GM13977 (cell line): ENCODE measurements at places on chromosomes 5 and 9.

- DNase-seq = no peak
These were observed 461.4 kb downstream of the ZNF608 start for GRCh38 chr5:124285071-124285470.

DNA sequence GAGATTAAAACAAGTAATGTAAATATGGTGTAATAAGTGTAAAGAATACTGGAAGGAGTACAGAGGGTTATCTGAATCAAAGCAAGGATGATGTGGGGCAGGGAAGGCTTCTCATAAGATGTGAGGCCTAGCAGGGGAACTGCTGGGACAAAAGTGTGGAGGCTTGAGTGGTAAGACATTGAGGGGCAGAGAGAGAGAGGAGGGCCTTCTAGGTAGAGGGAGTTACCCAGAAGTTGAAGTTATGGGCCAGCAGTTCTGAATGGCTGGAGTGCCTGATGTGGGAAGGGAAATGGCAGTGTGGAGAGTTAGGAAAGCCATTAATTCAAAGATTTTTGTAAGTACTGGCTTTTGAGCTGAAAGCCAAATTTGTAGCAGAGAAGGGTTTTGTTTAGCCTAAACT is 36.8 kb downstream of the CPEB4 start:
- DNase-seq = no peak

DNA sequence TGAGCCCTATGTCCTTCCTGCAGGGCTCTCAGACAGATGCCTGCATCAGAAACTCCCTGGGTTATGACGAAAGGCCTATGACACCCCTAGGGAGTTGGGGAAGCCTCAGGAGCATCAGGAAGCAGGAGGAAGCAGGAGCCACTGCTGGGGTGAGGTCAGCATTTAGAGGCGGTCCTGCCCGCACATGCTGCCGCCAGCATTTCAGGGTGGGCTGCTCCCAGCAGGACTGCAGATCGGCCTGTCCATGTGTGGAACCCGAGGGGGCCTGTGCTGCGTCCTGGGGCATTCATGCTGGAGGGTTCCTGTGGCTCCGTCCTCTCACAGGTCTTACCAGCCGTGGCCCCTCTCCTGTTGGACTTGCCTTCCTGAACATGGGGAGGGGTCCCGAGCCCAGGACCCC is 6.9 kb downstream of the NKD2 start:
- DNase-seq = no peak

DNA sequence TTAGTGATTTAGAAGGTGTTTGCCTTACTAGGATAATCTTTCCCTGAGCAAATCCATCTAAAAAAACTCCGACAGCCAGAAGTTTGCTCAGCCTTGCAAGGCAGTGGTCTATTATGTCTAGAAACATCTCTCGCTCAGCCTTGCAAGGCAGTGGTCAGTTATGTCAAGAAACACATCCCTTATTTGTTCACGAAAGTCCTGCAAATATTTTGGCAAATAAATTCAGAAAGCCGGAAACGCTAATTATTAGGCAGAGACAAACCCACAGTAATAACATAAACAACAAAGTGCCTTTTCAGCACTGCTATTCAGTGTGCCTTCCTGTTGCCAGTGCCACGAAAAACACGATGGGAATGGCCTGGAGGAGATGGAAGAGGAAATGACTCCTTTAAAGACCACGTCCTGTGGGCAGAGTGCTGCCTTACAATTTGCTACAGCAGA is 184.5 kb downstream of the GNAQ start:
- DNase-seq = no peak

DNA sequence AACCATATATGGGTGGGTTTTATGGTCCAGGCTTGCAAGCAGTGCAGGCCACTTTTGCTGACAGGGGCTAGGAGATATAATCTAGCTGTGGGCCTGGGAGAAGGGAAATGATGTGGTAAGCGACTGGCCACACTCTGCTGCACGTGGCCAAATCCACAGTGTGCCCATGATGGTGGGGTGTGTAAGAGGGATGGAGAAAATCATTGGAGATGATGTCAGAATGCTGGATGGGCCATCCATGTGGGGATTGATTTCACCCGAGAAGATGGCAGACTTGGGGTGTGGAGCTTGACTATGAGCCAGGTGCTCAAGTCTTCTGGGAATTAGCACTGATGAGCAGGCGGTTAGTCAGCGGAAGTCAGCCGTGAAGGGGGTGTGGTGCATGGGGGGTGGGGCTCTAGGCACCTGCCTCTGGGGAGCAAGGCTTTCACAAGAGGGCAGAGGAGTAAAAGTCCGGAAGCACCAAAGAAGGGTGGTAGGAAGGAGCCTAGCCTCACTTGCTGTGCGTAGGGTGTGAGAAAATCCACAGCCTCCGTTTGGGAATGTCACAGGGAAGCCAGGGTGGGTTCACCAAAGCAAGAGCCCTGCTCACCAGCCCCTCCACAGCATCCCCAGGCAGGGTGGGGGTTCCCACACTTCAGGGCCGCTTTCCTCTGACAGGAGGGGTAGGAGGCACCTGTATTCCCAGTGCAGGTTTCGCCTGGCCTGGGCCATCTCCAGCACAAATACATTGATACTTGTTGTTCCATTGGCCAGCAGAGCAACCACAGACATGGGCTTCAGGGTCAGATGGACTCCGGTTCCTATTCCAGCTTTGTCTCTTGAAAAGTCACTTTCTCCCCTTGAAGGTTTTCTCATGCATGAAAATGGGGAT is 44.5 kb upstream of the ANGPTL2 start:
- peak; percentile 65 for DNase-seq

- no peak for DNase-seq
These were observed 587 bp downstream of the OR2Y1 start for GRCh38 chr5:180739271-180739670.

- no peak for DNase-seq
These were observed 25.2 kb upstream of the SYNPO start for GRCh38 chr5:150615141-150615699.

GRCh38 chr9:125881042-125881441 is 133.9 kb downstream of the PBX3 start:
- DNase-seq = no peak
